A549 treated with CpdA at 1 μM for 4 hours (cell line): ENCODE measurements at places on chromosomes 1 and 21. TPM values are rescaled to one million over a fixed set of nuclear protein-coding genes. Genes with fewer than 3 reads are reported as not detected.

NFASC gene
- total RNA-seq: 1.6 to 2.3 TPM (median 2.0 TPM) in 5 replicates

PTGS2 gene
- 8.7 to 13.5 TPM (median 12.9 TPM) in 5 replicates for total RNA-seq

SPRR1B gene
- not detected in 5 replicates for total RNA-seq

ATP6V0B gene
- 89.0 to 165 TPM (median 151 TPM) in 5 replicates for total RNA-seq

PRUNE1 gene
- 12.4 to 16.7 TPM (median 14.9 TPM) in 5 replicates for total RNA-seq

CFAP74 gene
- 0.01 TPM in 1 of 5 replicates, not detected in the others for total RNA-seq

EXTL1 gene
- not detected in 5 replicates for total RNA-seq

PIGR gene
- total RNA-seq: not detected in 5 replicates

CACNA1S gene
- 0.02 TPM in 1 of 5 replicates, not detected in the others for total RNA-seq

RNU1-4 gene
- total RNA-seq: not detected in 5 replicates

SLC35F3 gene
- total RNA-seq: 3.8 to 5.9 TPM (median 5.5 TPM) in 5 replicates

DMBX1 gene
- total RNA-seq: 0.61 to 1.5 TPM (median 0.82 TPM) in 5 replicates

SLC45A1 gene
- total RNA-seq: 2.1 to 3.5 TPM (median 2.5 TPM) in 5 replicates

NUAK2 gene
- total RNA-seq: 30.1 to 35.0 TPM (median 32.1 TPM) in 5 replicates

KLF17 gene
- total RNA-seq: 0.27 to 0.43 TPM (median 0.42 TPM) in 5 replicates

LORICRIN gene
- not detected in 5 replicates for total RNA-seq

CNST gene
- 6.9 to 9.5 TPM (median 8.3 TPM) in 5 replicates for total RNA-seq

TMEM269 gene
- total RNA-seq: 0.07 to 0.40 TPM (median 0.10 TPM) in 4 of 5 replicates, not detected in the other

BTBD19 gene
- 2.4 to 3.8 TPM (median 2.6 TPM) in 5 replicates for total RNA-seq

PRELP gene
- total RNA-seq: 0.02 TPM in 1 of 5 replicates, not detected in the others

LRRC53 gene
- total RNA-seq: not detected in 5 replicates

CR1L gene
- total RNA-seq: 0.71 TPM in 1 of 5 replicates, not detected in the others

S100A12 gene
- total RNA-seq: not detected in 5 replicates

AK4 gene
- total RNA-seq: 21.4 to 28.4 TPM (median 25.1 TPM) in 5 replicates

F13B gene
- 0.05 to 0.28 TPM (median 0.06 TPM) in 3 of 5 replicates, not detected in the others for total RNA-seq

NEK2 gene
- total RNA-seq: 38.5 to 58.4 TPM (median 46.4 TPM) in 5 replicates

S100A5 gene
- total RNA-seq: 0.65 to 1.2 TPM (median 0.79 TPM) in 5 replicates

SERINC2 gene
- 16.5 to 28.9 TPM (median 27.1 TPM) in 5 replicates for total RNA-seq

S100A6 gene
- 3,123 to 3,674 TPM (median 3,479 TPM) in 5 replicates for total RNA-seq

HES4 gene
- total RNA-seq: 23.7 to 67.7 TPM (median 49.6 TPM) in 5 replicates

DDAH1 gene
- 5.6 to 6.9 TPM (median 6.5 TPM) in 5 replicates for total RNA-seq

ICOSLG gene
- 1.8 to 2.9 TPM (median 2.4 TPM) in 5 replicates for total RNA-seq

RNF186 gene
- total RNA-seq: not detected in 5 replicates

MTARC2 gene
- 7.6 to 14.2 TPM (median 9.5 TPM) in 5 replicates for total RNA-seq

OPRD1 gene
- 0.02 to 0.06 TPM (median 0.04 TPM) in 4 of 5 replicates, not detected in the other for total RNA-seq

TFF3 gene
- total RNA-seq: not detected in 5 replicates

TMEM125 gene
- not detected in 5 replicates for total RNA-seq

KIF14 gene
- 7.9 to 13.1 TPM (median 11.6 TPM) in 5 replicates for total RNA-seq

PROK1 gene
- not detected in 5 replicates for total RNA-seq

ARMH1 gene
- 0.48 to 1.1 TPM (median 0.66 TPM) in 5 replicates for total RNA-seq

TLR5 gene
- total RNA-seq: 0.03 to 0.15 TPM (median 0.13 TPM) in 5 replicates

S100A7 gene
- not detected in 5 replicates for total RNA-seq

C1orf105 gene
- 0.07 to 0.29 TPM (median 0.21 TPM) in 3 of 5 replicates, not detected in the others for total RNA-seq

AKIRIN1 gene
- 40.0 to 44.4 TPM (median 43.8 TPM) in 5 replicates for total RNA-seq

ZNF697 gene
- total RNA-seq: 1.6 to 2.1 TPM (median 1.8 TPM) in 5 replicates
